ENCODE measurements at places on chromosomes 4 and X.

DNA sequence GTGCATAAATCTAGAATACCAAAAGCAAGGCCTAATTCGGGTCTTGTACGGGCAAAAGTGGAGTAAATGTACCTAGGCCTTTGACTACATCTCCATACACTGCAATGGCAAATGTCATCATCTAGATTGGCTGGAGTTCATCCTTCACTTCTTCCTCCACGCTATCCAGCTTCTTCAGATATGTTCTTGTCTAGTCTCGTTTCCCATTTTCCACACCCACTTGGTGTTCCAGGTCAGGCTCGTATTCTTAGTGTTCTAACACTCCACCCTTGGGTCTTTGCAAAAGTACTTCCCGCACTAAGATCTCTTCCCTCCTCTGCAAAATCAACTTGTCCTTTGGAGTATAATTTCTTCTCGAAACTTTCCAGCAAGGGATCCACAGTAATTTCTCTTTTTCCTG is 1.4 kb downstream of the COQ2 start:
- DNase-seq = no peak

DNA sequence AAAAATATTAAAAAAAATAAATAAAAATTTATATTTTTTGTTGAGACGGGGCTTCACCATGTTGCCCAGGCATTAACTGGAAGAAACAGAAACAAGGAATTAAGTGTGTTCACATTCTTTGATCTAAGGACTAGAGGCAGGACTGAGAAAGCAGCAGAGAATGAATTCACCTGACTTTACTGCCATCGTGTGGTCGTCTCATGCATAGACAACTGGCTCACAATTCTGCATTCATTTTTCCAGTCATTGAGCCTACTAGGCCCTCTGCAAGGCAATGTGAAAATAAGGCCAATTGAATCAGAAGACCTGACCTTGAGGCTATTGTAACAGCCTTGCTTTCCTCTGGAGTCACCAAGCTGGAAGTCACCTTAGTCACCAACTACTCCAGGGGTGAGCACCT is 37.4 kb downstream of the LHFPL1 start:
- DNase-seq = peak; percentile 78

GRCh38 chrX:49071877-49072711 is 1.7 kb downstream of the PRAF2 start:
- no peak for DNase-seq

GRCh38 chr4:37219242-37219641 is 25.3 kb upstream of the NWD2 start:
- DNase-seq = no peak

- DNase-seq = no peak
Observed at GRCh38 chrX:65203545-65203944, 227.3 kb upstream of the ZC4H2 start.

DNA sequence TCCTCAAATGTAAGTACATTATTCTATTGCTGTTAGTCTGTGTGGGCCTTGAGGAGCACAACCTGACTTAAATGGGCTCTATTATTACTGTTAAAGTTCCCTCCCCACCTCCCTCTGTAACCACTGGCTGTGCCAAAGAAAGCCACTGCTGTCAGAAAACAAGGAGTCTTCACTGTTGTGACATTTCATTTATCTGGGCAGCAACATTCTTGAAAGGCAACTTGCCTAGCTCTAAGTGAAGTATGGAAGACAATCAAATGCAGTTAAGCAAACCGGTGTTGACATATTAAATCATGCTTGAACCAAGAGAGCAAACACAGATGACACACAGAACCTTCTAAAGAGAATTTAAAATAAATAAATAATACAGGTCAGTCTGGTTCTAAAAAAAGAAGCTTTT is 81.0 kb downstream of the EPHA5 start:
- no peak for DNase-seq

GRCh38 chr4:151569650-151570049 is 160.7 kb downstream of the FHIP1A start:
- DNase-seq = no peak

GRCh38 chrX:39451046-39451445 is 646.7 kb downstream of the BCOR start:
- DNase-seq = no peak

DNA sequence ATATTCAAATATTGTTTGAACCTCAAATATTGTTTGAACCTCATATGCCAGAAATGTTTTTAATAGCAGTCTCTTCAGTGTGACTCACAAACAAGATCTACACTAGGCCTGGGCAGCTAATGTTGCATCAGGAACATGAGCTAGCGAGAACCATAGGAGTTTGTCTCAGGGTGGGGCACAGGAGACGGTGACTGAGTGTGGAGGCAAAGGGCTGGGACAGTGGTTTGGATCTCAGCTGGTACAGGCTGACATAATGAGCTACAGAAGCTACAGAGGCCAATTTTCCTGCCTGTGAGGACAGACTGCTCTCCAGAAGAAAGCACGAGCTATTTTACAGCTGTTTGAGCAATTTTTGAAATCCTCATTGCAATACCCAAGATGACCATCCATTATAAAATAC is 224.7 kb downstream of the CENPC start:
- DNase-seq = no peak

DNA sequence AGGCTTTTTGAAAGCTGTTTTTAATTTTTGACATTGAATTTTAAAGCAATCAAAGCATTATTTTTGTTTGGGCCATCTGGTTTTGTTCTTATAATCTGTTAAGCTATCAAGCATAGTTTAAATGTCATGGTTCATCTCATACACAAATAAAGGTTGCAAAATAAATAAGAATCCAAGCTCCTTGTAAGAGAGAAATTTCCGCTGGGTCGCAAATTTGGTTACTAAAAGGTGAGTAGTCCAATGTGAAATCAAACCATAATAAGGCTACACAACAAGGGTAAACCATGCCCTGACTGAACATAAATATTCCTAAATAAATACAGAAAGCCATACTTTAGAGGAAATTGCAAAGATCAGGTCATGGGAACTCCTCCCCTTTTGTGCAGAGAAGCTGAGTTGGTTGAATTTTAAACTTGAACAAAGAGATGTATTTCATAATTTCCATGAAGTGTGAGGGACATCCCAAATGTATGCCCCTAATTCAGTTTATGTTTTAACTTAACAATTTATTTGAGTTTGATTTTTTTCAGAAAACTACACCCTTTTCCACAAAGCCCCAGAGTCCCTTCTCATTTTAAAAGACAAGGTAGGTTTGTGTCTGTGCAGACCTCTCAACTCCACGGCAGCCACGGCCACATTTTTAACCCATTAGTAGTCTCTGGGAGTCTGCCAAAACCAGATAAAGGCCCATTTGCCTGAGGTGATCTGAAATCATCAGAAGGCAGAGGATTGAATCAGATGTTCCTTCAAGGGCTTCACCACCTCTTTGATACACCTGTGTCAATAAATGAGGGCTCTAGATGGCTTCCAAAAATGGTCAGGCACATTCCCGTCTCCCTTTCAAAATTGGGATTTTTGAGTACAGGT is 85.2 kb downstream of the PLAC1 start:
- DNase-seq = no peak

DNA sequence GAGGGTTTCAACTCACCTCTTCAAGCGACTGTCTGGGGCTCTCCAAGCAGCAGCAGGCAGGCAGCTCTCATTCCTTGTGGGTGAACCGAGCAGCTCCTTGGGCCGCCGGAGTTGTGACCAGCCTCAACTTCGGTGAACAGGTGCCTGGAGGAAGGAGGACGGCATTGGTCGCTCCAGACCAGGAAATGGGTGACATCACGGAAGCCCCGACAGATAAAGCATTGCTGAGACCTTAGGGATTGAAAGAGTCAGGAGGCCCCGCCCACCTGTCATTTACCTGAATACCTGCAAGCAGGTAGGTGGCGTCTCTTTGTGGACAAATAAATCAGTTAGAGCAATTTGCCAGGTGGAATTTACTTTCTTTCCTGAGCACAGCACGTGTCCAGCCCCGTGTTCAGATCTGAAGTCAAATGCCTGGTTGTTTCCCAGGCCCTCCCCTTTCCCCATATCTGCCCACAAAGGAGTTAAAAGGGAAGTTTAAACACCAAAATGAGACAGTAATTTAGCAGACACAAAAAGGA is at the start of gene LNX1:
Gene LNX1, minus strand, starts transcription at position 115 of the 521 bp plus-strand sequence. CDS start 17,484 bp downstream, outside the sequence.
- no peak for DNase-seq

- peak; percentile 51 for DNase-seq
Observed at GRCh38 chrX:154412468-154412867, 1.1 kb downstream of the TAFAZZIN start.

DNA sequence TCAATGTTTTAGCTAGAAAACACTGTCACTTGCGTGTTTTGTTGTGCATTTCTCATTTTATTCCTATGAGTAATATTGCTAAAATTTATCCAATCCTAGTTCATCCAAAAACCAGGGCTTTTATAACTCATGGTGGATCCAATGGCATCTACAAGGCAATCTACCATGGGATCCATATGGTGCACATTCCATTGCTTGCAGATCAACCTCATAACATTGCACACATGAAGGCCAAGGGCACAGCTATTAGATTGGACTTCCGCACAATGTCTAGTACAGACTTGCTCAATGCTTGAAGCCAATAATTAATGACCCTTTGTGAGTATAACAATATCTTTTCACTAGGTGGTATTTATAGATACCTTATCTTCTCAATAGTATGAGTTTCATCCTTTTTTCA is 57.2 kb upstream of the UGT2B7 start:
- no peak for DNase-seq

- DNase-seq = no peak
Observed at GRCh38 chr4:14652522-14652921, 349.8 kb upstream of the CPEB2 start.

GRCh38 chr4:4631150-4631549 is 89.3 kb upstream of the STX18 start:
- DNase-seq = no peak

GRCh38 chr4:128475597-128475996 is 188.0 kb upstream of the PGRMC2 start:
- no peak for DNase-seq

DNA sequence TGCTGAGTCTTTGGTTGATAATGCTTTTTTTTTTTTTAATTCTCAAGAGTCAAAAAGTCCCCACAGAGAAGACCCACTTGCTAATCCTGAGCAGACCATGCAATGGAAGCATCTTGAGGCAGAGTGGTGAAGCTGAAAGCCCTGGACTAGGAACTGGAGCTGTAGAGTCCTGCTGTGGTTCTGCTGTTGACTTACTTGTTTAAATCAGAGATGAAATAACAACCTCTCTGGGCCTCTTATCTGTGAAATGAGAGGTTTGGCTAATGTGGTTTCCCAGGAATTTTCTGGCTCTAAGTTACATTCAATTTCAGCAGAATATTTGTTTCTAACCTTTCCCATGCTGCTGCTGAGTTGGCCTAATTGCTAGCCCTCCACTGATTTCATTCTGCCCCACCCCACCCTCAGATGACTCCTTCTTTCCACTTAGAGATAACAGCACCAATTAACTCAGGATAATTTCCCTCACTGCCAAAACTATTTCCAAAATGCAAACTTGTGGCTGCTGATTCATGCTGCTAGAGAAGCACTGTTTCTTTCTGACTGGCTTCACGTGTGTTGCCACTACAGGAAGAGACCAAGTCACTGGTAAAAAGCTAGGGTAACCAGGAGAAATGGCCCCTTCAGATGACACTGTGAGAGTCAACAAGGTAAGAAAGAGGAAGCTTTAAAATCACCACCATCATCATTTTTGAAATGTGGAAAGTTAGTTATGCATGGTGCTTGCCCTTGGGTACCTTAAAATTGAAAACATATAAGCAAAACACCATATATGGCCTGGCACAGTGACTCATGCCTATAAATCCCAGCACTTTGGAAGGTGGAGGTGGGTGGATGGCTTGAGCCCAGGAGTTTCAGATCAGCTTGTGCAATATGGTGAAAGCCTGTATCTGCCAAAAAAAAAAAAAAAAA is 326.4 kb downstream of the DCHS2 start:
- peak; percentile 66 for DNase-seq

GRCh38 chr4:26342328-26343037 is 21.7 kb downstream of the RBPJ start:
- DNase-seq = no peak

DNA sequence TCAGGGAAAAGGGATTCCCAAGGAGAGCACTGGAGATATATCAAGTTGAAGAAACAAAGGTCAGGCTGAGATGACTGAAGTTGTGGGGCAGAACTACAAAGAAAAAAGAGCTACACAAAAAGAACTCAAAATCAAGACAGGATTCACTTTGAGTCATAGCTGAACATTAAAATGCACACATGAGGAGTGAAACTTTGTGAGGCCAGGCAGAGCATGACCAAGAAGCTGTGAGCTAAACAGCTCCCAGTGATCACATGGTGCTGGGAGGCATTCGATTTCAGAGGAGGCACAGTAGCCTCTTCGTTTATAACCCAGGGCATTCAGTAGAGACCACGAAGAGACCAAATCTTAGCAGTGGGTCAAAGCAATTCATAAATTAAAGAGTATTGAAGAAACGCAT is 145.3 kb downstream of the ATRX start:
- no peak for DNase-seq
